ENCODE measurements at places on chromosomes 2 and 18.
A peak's percentile ranks its signal among the peaks of the same experiment; 100 is the strongest.

GRCh38 chr2:195683174-195683573 lies 26.1 kb downstream of the SLC39A10 start:
- DNase-seq: no peak

DNA sequence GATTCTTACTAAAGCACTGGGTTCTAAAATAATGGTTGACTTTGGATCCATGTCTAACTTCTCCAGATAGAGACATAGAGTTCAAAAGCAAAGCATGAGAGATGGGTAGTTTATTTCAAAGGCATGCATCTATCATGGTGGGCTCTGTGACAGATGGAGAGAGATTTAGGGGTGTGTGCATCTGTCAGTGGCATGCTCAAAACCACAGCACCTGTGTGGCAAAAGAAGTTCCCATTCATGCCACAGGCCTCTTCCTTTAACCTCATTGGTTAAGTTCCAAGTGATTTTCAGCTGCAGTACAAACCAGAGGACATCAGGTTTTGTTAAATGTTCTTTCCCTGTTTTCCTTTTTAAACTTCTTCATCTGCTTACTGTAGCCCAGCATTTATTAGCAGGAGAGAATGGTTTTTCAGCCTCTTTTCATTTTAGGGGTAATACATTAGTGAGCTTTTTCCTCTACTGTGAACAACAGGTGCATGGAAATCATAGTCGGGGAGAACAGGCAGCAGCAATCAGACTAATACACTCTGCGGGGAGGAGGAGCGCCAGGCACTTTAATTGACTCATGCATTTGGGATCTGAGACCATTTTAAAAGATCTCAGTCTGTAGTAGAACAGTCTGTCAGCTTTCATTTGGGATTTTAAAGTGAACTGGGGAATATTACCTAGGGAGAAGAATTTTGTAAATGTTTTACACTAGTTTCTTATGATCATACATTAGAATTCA lies 52.4 kb upstream of the UPP2 start:
- no peak for DNase-seq

DNA sequence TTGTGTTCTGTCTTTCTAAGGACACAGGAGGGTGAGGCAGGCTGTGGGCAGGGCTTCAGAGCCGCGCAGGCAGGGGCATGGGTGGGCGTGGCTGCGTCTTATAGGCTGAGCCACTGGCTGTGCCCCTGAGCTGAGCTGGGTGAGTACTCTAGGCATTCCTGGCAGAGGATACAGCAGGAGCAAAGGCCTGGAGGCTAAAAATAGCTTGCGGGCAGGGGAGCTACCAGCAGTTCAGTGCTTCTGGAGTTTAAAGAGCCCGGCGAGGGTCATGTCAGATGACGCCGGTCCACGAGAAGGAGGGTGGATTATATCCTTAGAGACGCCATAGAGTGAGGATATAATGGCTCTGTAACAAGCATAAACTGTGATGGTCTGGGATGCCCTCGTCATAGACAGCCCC lies 31.5 kb upstream of the PDIA6 start:
- DNase-seq: peak; percentile 56

- DNase-seq: no peak
Observed at GRCh38 chr2:119283873-119284331, 60.3 kb downstream of the STEAP3 start.
